Breast epithelium (tissue), 4 donors: ENCODE measurements at places on chromosomes 4 and X. TPM values are rescaled to one million over a fixed set of nuclear protein-coding genes. Genes with fewer than 3 reads are reported as not detected.

Gene GALNTL6
- total RNA-seq, result 0.29 TPM

- no peak for DNase-seq
These were observed 76.5 kb downstream of the MAPK10 start for GRCh38 chr4:86283371-86283770.

DNA sequence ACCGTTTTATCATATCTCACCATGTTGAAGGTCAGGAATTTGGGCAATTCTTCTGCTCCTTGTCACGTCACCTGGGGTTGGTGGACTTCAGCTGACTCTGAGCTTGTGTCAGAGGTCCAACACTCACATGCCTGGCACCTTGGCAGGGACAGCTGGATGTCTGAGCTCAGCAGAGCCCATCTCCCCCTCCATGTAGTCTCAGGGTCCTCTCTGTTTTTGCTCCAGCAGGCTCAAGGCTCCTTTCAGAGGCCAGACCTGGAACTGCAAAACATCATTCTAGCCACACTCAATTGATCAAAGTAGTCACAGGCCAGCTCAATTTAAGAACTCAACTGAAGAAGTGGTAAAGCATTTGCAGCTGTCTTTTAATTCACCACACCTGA is 45.4 kb downstream of the EDNRA start:
- DNase-seq, result no peak

Gene TNIP3
- total RNA-seq, result 0.73 TPM

Gene TMPRSS11A
- total RNA-seq, result not detected

Gene GRID2
- total RNA-seq, result under 0.01 TPM

- DNase-seq, result no peak
These were observed 27.6 kb upstream of the INTU start for GRCh38 chr4:127604949-127605709.

DNA sequence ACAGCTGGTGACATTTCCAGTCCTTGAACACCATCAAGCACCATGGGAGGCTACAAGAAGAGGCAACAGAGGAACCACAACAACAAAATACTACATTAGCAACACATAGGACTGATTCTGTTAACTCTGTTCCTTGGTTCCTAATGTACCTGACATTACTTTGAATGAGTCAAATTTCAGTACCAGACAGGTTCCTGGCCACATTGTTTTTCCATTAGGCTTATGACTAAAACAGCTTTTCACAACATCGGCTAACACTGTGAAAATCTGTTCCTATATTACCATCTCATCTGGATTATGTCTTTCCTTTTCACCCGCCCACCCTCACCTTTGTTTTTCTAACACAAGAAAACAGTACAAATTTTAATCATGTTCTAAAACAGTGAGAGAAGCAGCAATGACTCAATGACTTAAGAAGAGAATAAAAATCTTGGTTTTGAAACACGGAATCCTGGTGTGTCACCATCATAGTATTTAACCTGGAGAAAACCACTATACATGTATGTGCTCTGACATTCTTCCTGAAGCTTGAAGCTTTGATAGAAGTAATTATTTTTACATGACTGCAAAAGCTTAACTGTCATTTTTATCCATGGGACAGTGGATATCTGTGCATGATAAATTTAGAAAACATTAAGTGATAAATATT is 143.9 kb downstream of the SCFD2 start:
- DNase-seq, result no peak

- DNase-seq, result no peak
These were observed 372.9 kb upstream of the TENM3 start for GRCh38 chr4:181870326-181870725.

DNA sequence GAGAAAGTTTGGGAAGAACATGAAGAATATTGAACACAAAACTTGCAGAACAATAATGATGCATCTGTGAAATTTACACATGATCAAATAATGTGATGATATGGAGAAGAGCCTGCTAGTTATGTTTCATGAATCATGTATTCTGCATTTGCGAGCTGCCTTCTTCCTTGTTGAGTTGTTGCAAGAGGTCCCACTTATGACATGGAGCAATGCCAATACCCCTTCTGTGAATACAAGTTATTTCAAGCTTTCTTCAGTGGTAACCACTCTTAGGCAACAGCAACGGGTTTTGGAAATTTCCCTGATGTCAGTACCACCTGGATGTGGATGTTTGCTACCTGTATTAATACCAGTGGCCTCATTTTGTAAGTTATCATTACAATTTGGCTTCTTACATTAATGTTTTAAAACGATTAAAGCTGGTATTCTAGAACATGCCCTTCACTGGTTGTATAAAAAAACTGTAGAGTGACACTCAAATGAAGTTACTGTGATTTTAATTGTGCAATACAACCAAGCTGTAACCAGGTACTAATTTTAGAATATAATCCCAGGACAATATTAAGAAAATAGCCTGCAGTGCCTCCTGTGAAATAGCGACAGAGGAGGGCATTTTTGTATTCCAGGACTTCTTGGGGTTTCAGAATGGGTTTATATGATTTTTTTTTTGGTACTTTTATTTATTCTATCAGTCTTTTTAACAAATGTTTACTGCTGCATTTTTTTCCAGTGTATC is 25.3 kb downstream of the IQCM start:
- no peak for DNase-seq

- DNase-seq, result no peak
These were observed 31.7 kb downstream of the USP9X start for GRCh38 chrX:41116948-41117347.

Gene MAGEC2
- not detected for total RNA-seq

DNA sequence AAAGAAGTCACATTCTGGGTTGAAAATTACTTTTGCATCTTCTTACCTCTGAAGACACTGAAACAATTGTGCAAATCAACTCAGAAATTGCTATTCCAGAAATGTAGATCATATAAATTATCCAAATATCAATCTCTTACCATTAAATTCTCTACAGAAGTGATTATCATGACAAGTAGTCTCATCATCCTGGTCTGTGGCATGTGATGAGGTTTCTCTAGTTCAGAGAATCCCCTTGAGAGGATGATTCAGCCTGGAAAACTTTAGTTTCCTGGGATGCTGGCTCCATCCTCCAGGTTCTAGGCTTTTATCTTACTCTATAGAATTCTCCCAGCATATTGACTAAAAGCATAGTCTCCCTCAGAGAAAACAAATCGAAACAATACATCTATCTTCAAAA is 76.2 kb upstream of the S100G start:
- no peak for DNase-seq

DNA sequence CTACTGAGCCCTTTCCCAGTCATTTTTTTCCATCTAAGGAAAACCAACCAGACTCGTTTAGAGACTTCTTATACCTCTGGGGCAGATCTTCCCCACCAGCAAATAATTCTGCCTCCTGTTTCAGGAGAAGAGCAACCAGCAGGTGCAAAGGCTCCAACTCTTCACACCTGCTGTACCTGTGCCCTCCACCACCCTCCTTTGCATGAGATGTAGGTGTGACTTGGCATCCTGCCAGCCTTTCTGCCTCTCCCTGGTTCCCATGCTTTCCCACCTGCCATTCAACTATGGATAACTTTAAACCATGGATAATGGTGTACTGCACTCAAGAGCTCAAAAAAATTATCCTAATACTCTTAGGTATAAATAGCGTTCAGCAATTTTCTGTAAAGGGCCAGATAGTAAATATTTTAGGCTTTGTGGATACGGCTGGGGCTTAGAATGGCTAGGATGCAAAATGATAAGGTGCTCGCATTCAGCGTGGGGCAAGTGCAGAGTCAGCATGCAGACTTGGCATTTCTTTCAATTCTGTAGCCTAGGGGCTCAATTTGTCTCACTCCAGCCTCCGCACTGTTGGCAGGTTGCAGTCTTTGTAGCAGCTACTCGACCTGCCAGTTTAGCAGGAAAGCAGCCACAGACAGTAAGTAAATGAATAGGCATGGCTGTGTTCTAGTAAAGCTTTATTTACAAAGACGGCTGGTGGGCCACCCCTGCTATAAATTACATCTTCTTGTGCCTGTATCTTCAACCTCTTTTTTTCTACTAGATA is 79.8 kb downstream of the HCCS start:
- no peak for DNase-seq

GRCh38 chr4:139212900-139213299 is 35.9 kb upstream of the ELF2 start:
- no peak for DNase-seq

GRCh38 chr4:159697322-159698283 is 594.7 kb downstream of the RAPGEF2 start:
- no peak for DNase-seq

DNA sequence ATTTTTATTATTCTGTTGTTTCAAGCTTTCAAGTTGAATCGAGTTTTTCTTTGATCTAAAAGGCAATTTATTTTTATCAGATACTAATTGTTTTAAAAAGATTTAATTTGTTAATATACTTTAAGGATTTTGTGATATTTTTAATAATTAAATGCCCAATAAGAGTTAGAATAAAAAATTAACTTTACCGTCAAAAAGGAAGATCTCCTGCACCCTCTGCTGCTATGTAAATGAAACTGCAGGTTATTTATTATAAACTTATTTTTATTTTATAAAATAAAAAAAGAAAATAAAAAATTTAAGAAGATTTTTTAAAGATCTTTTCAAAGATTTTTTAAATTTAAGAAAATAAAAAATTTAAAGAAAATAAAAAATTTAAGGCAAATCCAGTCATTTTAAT is 166.1 kb downstream of the CCSER1 start:
- DNase-seq, result no peak

- no peak for DNase-seq
These were observed 272.5 kb downstream of the SHOX start for GRCh38 chrX:903116-903515.

Gene TRIM2
- total RNA-seq, result 26.7 TPM

GRCh38 chr4:66804979-66805378 is 740.3 kb downstream of the CENPC start:
- DNase-seq, result no peak
